ENCODE measurements at places on chromosomes 5 and 9.

- no peak for DNase-seq
Observed at GRCh38 chr5:154311362-154311761, 120.8 kb downstream of the GALNT10 start.

GRCh38 chr5:113378081-113378480 is 56.7 kb downstream of the TSSK1B start:
- no peak for DNase-seq

GRCh38 chr9:97598461-97599288 is 34.5 kb downstream of the TSTD2 start:
- DNase-seq: no peak

DNA sequence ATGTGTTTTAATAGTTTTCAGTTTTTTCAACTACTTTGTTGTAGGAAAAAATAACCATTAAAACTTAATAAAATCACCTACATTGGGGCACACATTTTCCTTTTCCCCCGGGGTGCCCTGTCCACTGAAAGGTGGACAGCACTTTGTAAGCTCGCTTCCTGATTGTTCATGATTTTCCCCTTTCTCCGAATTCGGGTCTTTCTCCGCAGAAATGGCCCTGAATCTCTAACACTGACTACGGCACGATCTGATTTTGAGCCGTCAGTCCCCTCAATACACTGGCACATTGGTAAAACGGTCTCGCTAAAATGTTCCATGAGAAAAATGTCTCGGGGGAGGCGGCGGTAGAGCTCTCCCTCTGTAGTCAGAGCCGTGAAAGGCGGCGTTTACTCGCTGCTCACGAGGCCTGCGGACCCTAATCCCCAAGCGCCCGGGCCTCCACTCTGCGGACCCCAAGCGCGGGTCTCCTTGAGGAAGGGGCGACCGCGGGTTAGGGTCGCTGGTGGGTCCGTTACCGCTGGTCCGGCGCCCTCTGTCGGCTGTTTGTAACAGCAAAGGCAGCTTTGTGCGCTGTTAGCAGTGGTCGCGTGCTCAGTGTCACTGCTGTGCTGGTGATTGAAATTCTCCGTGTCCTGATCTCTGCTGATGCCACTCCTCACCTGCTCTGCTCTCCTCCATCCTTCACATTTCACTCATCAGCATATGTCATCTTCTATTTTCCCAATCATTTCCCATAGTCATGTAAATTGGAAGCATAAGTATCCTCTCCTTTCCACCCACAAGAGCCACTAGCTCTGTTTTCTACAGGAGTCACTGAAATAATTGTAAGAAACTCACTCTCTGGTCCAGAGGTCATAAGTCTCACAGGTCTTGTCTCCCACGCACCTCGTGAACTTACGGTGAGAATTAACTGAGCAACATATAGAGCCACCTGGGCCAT is 10.8 kb upstream of the IFNA2 start:
- DNase-seq: no peak

- no peak for DNase-seq
Observed at GRCh38 chr9:4214486-4214885, 85.4 kb downstream of the GLIS3 start.

GRCh38 chr9:134359493-134360179 is 33.4 kb downstream of the RXRA start:
- DNase-seq: no peak

GRCh38 chr5:150158170-150158949 is 2.7 kb upstream of the PDGFRB start:
- DNase-seq: peak; percentile 64

DNA sequence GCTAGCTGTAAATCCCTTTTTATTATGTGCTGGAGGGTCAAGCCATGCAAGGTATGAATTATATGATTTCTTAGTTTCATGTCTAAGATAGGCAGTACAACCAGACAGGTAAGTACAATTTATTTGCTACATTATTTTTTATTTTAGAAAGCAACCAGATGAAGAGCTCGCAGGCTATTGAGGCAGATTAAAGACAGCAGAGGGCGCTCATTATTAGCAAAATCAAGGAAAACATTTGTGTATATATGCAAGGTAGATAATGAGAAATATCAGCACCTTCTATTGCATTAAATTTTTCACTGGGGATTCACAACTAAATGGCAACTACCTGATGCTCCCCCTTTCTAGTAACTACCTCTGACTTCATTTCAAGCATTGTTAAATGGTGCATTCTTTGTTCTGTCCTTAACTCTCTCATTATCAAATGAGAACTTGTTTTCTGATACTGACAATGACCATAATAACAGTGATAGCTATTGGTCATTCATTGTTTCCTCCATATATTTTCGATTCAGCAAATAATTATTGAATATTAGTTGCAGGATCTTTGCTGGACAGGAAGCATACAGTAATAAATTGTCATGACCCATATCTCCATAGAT is 8.6 kb downstream of the SCGB3A2 start:
- DNase-seq: no peak
